ENCODE measurements at places on chromosomes 13 and 19.
A peak's percentile ranks its signal among the peaks of the same experiment; 100 is the strongest.

DNA sequence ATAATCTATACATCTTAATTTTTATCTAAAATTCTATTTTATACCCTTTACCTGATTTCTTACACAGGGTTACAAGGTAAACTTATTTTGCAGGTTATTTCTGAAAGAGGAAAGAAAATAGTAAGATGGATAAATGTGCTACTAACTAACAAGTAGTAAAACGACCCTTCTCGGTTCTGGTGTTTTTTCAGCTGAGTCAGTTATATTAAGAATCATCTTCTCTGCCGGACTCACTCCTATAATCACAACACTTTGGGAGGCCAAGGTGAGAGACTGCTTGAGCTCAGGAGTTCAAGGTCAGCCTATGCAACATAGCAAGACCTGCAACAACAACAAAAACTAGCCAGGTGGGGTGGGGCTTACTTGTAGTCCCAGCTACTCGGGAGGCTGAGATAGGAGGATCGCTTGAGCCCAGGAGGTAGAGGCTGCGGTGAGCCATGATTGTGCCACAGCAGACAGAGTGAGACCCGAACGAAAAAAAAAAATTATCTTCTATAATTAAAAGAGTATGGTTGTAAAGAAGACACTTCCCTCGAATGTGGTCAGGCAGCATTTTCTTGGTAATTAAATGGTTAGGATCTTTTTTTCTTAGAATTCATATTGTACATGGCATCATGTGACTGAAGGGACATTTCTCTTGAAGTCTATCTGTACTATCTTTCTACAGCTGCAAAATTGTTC, 27.9 kb upstream of the RCBTB2 start:
- no peak for DNase-seq

DNA sequence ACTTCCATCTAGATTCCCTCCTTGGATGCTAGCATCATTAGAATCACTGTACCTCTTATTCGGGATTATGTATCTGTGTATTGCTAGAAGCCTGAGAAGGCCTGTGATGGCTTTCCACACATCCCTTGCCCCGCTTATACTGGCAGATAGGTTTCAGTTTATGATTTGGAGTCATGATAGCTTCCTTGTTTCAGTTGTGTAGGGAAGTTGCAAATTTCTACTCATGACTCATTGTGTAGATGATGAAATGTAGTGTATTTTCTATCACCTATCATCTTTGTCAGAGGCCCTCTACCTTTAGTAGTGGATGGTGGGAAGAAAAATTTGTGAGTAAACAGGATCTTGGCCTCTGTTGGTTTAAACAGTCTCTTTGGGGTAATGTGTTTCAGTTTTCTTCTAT, 165.2 kb downstream of the GGACT start:
- DNase-seq = peak; percentile 88

- no peak for DNase-seq
Observed at GRCh38 chr13:80309926-80310325, 31.0 kb downstream of the SPRY2 start.

DNA sequence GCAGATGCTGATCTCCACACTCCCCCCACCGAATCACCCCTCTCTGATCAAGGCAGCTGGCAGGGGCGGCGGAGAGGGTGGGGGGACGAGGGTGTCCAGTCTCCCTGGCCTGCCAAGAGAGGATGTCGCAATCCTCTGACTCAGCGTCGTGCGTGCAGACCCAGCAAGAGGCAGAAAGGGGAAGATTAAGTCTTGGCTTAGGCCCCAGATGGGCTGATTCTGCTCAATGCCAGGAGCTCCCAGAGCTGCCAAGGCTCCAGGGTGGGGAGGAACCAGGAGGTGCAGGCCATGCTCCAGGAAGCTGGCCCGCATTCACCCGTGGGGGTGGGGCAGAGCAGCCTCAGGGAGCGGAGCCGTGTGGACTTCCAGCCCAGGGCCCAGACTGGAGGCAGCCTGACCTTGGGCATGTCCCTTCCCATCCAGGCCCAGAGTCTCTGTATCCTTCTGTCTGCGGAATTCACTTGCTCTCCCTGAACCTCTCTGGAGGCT, 6.6 kb upstream of the BCL3 start:
- peak; percentile 99 for DNase-seq

GRCh38 chr19:6058518-6059201, 51.6 kb downstream of the RFX2 start:
- DNase-seq = peak; percentile 36

DNA sequence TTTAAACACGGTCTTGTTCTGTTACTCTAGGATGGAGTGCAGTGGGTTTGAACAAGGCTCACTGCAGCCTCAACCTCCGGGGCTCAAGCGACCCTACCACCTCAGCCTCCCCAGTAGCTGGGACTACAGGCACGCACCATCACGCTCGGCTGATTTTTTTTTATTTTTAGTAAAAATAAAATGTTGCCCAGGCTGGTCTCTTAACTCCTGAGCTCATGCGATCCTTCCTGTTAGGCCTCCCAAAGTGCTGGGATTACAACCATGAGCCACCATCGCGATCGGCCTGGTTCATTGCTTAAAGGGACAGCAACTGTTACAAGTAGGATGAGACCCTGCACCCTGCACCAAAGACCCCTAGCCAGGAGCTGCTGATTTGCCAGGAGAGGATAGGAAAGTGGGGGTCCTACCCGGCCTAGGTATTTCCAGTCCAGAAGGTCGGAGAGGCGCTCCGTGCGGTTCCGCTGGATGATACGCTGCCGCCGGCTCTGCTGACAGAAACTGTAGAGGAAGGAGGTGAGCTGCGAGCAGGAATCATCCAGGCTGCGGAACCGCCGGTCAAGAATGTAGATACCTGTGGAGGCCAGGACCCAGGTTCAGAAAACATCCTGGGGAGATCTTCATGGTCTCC, 5.1 kb downstream of the FTL start:
- no peak for DNase-seq

DNA sequence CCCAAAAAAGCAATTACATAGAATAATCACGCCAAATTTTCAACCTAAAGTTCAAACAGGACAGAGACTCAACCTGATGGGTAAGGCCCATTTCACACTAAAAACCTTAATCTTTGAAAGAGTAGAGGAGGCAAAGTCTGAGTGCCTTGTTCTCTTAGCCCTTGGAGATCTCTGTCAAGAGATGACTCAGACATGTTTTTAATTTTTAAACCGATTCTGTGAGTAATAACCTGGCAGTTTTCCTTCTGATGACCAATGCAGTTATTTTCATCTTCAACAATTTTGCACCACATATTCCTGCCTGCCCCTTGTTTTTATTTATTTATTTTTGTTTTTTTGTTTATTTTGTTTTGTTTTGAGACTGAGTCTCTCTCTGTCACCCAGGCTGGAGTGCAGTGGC, 11.5 kb upstream of the TNFSF9 start:
- DNase-seq = peak; percentile 86

GRCh38 chr19:35267353-35267817, 1.4 kb upstream of the USF2 start:
- no peak for DNase-seq

- DNase-seq = no peak
Observed at GRCh38 chr19:38879400-38879751, 1.3 kb upstream of the RINL start.

DNA sequence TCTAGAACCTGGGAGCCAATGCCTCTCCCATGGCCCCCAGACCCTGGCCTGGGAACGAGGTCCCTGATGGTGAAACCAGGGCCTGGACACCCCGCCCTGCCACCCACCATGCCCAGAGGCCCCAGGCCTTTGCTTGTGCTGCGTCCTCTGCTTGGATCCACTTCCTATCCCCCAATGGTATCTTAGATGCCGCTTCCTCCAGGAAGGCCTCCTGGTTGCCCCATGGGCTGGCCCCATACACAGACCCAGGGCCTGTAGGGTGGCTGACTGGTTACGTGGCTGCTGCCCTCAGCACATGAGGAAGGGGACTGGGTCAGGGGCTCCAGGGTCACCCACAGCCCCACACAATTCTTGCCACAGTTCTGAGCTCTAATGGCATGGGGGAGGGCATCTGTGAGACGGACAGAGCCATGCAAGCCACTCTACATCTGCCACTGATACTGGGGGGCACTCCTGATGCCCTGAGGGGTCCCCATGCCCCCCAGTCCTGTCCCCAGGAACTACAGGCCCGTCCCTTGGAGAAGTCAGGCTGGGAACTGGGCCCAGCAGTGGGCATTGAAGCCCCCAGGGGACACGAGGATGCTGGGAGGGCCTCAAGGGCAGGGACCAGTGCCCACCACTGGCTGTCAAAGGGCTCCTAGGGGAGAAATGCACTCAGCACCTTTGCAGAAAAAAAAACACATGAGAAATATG, 5.0 kb downstream of the RPL36 start:
- no peak for DNase-seq

GRCh38 chr19:1063909-1064660, 2.9 kb upstream of the ARHGAP45 start:
- no peak for DNase-seq

GRCh38 chr19:8338835-8339234, 4.2 kb downstream of the KANK3 start:
- DNase-seq = no peak

DNA sequence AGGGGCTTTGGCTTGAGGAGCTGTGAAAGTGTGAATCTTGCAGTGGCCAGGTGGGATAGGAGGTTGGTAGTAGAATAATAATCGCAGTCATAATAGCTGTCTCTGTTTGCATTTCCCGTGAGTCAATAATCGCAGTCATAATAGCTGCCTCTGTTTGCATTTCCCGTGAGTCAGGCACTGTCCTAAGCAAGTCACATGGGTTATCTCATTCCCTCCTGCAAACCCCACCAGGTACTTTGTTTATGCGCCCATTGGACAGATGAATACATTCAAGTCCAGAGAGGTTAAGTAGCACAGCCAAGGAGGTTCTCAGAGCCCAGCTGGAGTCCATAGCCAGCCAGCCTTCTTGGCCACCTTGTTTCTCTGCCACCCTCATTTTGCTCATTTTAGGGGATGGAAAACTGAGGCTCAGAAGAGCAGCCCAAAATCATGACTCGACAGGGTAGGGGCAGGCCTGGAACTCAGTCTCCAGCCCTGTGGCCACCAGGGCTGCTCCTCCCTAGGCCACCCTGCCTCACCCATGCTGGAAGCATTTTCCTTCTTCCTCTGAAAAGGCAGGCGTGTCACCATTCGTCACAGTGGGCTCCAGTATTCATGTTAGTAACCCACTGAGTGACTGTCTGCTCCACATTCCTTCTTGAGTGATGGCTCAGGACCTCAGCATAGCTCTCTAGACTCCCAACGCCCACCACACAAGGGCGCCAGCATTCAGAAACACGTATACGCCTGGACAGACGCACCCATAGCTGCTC, 206.2 kb downstream of the URI1 start:
- DNase-seq = no peak
